ENCODE measurements at places on chromosomes 1 and 21. TPM values are rescaled to one million over a fixed set of nuclear protein-coding genes. Genes with fewer than 3 reads are reported as not detected.

The MCOLN3 gene
- polyA plus RNA-seq, result 0.19 TPM

The DYNLT5 gene
- not detected for polyA plus RNA-seq

The CFHR5 gene
- not detected for polyA plus RNA-seq

The NBPF20 gene
- polyA plus RNA-seq, result 0.41 TPM

The RASAL2 gene
- 0.09 TPM for polyA plus RNA-seq
